ENCODE measurements at places on chromosomes 3 and 15.

GRCh38 chr3:151962352-151962751, 88.9 kb downstream of the SUCNR1 start:
- DNase-seq = no peak

DNA sequence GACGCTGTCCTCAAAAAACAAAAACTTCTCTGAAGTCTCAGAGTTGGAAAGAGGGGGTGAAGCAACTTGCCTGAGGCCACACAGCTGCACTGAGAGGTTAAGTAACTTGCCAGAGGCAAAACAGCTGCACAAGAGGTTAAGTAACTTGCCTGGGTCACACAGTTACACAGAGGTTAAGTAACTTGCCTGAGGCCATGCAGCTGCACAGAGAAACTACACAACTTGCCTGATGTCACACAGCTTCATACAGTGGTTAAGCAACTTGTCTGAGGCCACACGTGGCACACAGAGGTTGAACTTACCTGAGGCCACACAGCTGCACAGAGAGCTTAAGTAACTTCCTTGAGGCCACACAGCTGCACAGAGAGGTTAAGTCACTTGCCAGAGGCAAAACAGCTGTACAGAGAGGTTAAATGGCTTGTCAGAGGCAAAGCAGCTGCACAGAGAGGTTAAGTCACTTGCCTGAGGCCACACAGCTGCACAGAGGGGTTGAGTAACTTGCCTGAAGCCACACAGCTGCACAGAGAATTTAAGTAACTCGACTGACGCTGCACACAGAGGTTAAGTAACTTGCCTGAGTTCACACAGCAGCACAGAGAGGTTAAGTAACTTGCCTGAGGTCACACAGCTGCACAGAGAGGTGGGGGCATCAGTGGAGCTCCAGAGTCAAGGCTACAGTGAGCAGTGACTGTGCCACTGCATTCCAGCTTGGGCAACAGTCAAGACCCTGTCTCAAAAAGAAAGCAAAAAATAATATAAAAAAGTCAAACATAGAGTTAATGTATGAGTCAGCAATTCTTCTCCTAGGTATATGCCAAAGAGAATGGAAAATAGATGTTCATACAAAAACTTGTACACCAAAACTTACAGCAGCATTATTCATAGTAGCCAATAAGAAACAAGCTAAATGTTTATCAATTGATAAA, 12.0 kb upstream of the ACAD9 start:
- DNase-seq = no peak

GRCh38 chr3:173770011-173770410, 372.5 kb downstream of the NLGN1 start:
- no peak for DNase-seq

DNA sequence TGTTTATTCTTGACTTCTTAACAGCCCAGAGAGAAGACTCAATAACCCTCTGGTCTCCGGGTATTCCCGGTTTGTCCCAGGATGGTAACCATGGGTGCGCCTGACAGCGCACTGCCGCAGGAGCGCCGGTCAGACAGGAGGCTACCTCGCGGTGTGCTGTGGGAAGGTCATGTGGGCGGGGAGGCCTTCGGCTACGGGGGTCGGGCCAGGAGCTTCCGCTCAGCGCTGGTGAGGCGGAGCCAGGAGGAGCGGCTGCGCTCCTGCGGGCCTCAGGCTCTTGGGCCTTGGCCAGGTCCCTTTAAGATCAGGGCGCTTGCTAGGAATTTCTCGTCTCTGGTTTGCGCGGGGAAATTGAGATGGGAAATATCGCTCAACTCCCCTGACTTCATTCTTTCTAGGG, 182.3 kb upstream of the NDN start:
- no peak for DNase-seq

DNA sequence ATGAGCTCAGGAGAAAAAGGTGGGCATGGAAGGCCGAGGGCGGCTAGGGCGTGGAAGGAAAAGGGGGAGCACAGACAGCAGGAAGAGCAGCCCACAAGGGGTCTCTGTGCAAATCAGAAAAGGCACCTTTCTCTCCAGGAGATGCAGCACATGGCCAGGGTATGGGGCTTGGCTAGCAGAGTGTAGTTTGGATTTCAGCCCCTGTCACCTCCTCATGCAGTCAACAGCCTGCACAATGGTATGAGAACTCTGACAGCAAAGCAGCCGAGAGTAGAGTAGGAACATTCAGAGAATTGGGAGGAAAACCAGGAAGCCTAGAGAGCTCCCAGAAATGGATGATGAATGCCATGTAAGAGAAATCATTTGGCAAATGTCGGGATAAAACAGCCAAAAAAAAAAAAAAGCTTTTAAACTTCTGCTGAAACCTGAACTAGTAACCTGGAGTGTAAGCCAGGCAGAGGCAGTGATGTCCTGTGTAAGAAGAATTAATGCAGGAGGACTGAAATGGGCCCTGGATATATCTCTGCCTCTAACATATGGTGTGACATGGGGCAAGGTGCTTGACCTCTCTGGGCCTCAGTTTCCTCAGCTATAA, 25.7 kb downstream of the FSTL1 start:
- DNase-seq = no peak

GRCh38 chr15:39919748-39920509, at the start of gene GPR176:
TSS of gene GPR176 (minus strand) at chr15:39920266. CDS start at chr15:39920026, 240 bp downstream.
- peak; percentile 2 for DNase-seq

GRCh38 chr3:186823386-186823785, 17.1 kb upstream of the RFC4 start:
- no peak for DNase-seq

- DNase-seq = no peak
These were observed 292.2 kb downstream of the NEK10 start for GRCh38 chr3:27076815-27077630.

DNA sequence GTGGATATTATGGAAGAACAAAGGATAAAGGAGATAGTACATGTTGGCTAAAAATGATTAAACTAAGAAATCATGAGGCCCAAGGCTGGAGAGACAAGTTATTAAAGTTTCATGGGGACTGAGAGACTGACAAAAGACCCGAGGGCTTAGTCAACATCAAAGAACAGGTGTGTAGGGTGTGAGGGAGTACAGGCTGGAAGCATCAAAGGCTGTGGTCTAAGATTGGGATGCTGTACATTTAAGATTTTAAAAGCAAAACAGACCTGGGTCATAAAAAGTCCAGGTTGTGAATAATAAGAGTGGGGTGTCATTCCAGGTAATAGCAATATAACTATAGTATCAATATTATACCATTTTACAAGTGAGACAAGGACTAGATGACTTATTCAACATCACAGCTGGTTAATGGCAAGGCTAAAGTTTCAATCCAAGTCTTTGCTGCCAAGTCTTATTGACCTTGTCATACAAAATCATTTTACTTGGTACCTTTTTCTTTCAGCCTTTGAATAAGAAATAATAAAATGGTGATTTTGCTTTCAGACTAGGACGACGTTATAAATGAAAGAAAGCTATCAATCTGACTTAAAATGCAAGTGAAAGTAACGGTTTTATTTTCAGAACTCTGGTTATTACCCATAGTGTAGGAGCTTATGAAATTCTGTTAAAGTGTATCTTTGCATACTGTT, 211.6 kb downstream of the TNIK start:
- no peak for DNase-seq

GRCh38 chr3:153373606-153374005, 211.6 kb downstream of the RAP2B start:
- no peak for DNase-seq

DNA sequence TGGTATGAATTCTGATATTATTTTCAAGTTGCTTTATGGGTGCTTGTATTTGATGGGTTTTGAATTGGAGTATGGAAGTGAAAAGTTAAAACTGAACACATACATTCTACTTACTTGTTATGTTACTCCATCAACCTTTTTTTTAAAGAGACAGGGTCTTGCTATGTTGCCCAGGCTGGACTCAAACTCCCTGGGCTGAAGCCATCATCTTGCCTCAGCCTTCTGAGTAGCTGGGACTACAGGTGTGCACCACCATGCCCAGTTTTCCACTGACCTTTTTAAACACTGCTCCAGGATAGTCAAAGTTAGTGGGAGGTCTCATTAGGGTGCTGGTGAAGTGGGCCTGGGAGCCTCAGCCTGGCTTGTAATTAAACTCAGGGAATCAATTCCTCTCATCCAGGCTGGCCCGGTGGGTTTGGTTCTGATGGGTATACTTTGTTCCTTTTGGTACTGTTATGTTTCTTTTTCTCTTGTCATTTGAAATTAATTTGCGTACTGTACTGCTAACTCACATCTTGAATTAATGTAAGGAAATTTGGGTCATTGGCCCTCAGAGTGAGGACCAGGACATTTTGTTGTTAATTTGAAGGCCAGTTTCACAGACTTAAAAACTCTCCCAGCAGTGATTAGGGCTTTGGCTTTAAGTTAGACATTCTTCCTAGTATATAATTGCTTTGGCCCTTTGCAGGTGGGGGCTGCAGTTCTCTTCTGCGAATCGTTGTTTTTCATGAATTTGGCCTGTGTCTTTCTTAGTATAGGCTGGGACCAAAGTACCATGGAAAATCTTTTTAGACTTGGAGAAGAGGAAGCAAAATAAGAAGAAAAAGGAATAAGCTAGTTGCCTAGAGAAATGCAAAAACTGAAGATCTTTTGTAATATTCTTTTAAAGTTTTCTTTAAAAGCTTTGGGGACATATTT, 66.9 kb downstream of the FNDC3B start:
- DNase-seq = no peak

- peak; percentile 9 for DNase-seq
These were observed 27.7 kb upstream of the DCP1A start for GRCh38 chr3:53375019-53375418.

DNA sequence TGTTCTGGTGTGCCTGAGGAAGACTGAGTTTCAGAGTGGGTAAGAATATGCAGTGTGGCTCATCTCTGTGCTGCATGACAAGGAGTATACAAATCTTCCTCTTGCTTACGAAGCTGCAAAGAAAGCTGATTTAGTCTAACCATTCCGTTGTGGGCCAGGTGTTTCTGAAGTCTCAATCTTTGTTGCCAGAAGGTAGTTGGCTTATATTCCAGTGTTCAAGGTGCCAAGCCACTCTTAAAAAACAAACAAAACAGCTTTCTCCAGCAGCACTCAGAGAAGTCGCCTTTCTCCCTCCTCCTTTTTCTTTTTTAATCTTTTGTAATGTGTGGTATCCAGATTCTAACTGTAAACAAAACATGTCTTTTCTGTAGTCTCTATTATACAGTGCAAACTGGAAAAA, 872.4 kb downstream of the NAALADL2 start:
- DNase-seq = no peak

- no peak for DNase-seq
These were observed 324.6 kb upstream of the PLSCR5 start for GRCh38 chr3:146929696-146930095.

- no peak for DNase-seq
These were observed 29.9 kb upstream of the PFN2 start for GRCh38 chr3:150000641-150001040.

DNA sequence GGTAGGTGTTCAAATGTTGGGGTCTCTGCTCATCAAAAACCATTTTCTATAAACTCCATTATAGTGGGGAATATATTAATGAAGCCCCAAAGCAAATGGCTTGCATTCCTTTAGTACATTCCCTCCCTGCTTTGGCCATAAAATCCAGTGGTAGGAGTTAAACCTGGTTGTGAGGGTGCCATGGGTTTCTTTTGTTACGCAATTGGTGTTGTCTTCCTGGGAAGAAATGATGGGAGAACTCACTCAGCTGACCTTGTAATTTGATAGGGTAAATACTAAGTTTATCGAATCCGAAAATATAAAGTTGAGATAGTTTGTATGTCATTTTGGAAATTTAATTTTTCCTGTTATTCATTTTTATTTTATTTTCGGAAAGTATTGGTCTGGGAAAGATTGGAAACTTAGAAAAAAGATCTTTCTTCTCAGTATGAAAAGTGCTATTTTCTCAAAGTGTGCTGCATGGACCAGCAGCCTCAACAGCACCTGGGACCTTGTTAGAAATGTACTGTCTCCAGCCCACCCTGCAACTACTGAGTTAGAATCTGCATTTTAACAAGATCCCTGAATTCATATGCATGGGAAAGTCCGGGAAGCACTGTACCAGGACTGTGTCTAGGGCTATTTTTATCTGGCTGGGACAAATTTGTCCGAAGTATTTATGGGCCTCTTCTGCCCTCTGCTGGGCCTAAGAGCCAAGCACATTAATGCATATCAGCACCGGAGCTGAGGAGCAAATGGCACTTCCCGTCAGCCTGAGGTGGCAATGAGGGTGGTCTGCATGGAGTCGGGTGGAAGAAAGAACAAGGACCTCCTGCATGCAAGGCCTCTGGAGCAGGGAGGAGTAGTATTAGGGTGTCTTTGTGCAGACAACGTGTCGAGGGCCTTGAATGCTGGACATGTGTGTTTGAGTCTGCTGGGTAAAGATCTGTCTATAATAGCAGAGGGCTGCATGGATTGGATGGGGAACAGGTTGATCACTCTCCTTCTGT, 54.7 kb downstream of the FAM81A start:
- peak; percentile 54 for DNase-seq

- no peak for DNase-seq
These were observed 161.2 kb downstream of the APBA2 start for GRCh38 chr15:29046977-29047376.

DNA sequence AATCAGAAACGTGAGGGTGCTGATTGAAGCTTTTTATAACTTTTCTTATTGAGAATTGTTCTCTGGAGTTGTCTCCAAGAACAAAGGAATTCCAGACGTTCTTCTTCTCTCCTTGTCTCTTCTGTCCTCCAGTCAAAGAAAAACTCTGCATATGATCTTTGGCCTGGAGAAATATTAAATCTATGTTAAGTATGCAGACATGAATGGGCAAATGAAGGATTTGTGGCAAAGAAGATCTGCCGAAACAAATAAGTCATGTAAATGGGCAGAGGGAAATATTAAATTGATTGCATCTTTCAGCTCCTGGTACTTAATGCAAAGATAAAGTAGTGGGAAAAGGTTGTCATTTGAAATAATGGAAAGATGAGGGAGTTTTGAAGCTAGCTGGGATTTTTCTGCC, 74.9 kb downstream of the IGF1R start:
- no peak for DNase-seq

GRCh38 chr3:132573797-132574211, 23.3 kb upstream of the ACKR4 start:
- DNase-seq = no peak
